ENCODE measurements at places on chromosomes 2 and 18. TPM values are rescaled to one million over a fixed set of nuclear protein-coding genes. Genes with fewer than 3 reads are reported as not detected.

Gene TAF4B
- 3.9 TPM for total RNA-seq

Gene MOGAT1
- not detected for total RNA-seq

Gene SCYGR2
- not detected for total RNA-seq

Gene DPYSL5
- total RNA-seq = 5.6 TPM

Gene KCMF1
- total RNA-seq = 131 TPM

Gene TRIB2
- 1.1 TPM for total RNA-seq

Gene SH3BP4
- total RNA-seq = 38.9 TPM

Gene COLEC12
- 0.06 TPM for total RNA-seq

Gene GNLY
- not detected for total RNA-seq

Gene NPHP1
- 6.8 TPM for total RNA-seq

Gene M1AP
- not detected for total RNA-seq

Gene ACYP2
- total RNA-seq = 8.5 TPM

Gene EPAS1
- 101 TPM for total RNA-seq

Gene YES1
- 29.5 TPM for total RNA-seq

Gene SERPINB2
- total RNA-seq = 0.05 TPM

Gene ALPP
- total RNA-seq = 18.1 TPM

Gene IL1A
- 0.18 TPM for total RNA-seq

Gene SCN9A
- total RNA-seq = 3.7 TPM

Gene FBXO15
- 0.48 TPM for total RNA-seq

Gene IL1B
- 0.07 TPM for total RNA-seq

Data from A549 treated with AZD2906 at 1 μM for 4 hours (cell line).